Neural crest cell (in vitro differentiated cells): ENCODE measurements at places on chromosomes 12 and 14. TPM values are rescaled to one million over a fixed set of nuclear protein-coding genes. Genes with fewer than 3 reads are reported as not detected.

LALBA gene
- not detected in 2 replicates for total RNA-seq

LRTM2 gene
- 0.19 TPM in 1 of 2 replicates, not detected in the other for total RNA-seq

GRCh38 chr12:55041345-55042055, 21.7 kb downstream of the NEUROD4 start:
- no peak for DNase-seq

GRCh38 chr12:21675641-21676040, 18.0 kb upstream of the LDHB start:
- no peak for DNase-seq
